ENCODE measurements at places on chromosomes 2 and 18. TPM values are rescaled to one million over a fixed set of nuclear protein-coding genes. Genes with fewer than 3 reads are reported as not detected.

TTR gene
- total RNA-seq, result 159 TPM

LDLRAD4 gene
- 51.0 TPM for total RNA-seq

TPO gene
- total RNA-seq, result 0.75 TPM

RASGRP3 gene
- total RNA-seq, result 7.4 TPM

ANKRD12 gene
- total RNA-seq, result 62.8 TPM

CAPN14 gene
- 0.14 TPM for total RNA-seq

THAP4 gene
- 53.8 TPM for total RNA-seq

IL1F10 gene
- not detected for total RNA-seq

C2orf15 gene
- total RNA-seq, result 5.8 TPM

GRHL1 gene
- total RNA-seq, result 7.2 TPM

GRCh38 chr2:18498531-18498930 is 61.9 kb downstream of the RDH14 start:
- no peak for DNase-seq

- DNase-seq, result peak; percentile 67
These were observed 147.0 kb upstream of the PELI1 start for GRCh38 chr2:64291181-64291580.

- DNase-seq, result no peak
These were observed 53.8 kb downstream of the CYP27C1 start for GRCh38 chr2:127166231-127166860.

DNA sequence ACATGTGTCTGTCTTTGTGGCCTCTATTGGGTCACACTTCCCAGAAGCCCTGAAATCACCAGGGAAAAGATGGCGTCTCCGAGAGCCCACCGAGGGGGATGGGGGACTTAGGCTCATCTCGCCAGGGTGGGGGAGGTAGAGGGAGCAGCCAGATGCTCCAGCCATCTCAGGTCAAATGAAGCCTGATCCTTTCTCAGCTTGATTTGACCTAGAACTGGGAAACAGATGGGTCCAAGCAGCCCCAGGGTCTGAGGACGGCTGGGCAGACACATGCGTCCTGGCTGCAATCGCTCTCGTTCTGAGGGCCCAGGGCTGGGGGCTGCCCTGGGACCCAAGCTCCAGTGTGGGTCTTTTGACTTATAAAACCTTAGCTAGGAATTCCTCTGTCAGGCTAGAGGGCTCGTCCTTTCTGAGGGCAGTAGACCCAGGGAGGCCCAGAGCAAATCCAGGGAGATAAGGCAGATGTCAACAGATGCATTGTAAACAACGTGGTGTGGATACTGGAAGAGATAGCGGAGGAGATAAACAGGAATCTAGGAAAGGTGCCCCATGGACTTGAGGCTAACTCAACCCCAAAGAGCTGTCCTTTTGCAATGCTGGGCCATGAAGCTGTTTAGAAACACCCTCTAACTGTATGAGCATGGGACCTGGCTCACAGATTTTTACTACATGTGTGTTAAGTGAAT is 127.7 kb downstream of the MYCN start:
- DNase-seq, result no peak

DNA sequence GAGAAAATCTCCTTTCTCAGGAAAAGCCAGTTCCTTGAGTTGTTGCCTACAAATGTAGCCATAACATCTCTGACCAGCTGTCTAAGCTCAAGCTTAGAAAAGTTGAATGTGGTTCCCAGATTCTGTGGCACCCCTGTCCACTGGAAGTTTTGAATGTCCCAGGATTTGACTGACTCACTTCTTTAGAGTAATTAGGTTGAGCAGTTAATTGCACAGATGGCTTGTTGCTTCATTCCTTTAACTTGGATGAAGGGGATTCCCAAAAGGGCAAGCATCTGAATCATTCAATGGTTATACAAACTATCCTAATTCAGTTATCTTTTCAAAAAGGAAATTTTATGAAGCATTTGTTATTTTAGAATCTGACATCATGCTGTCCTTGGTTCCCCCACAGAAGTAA is 374.7 kb downstream of the LNPK start:
- no peak for DNase-seq

- no peak for DNase-seq
These were observed 1062.7 kb downstream of the DSC3 start for GRCh38 chr18:29979881-29980280.

DNA sequence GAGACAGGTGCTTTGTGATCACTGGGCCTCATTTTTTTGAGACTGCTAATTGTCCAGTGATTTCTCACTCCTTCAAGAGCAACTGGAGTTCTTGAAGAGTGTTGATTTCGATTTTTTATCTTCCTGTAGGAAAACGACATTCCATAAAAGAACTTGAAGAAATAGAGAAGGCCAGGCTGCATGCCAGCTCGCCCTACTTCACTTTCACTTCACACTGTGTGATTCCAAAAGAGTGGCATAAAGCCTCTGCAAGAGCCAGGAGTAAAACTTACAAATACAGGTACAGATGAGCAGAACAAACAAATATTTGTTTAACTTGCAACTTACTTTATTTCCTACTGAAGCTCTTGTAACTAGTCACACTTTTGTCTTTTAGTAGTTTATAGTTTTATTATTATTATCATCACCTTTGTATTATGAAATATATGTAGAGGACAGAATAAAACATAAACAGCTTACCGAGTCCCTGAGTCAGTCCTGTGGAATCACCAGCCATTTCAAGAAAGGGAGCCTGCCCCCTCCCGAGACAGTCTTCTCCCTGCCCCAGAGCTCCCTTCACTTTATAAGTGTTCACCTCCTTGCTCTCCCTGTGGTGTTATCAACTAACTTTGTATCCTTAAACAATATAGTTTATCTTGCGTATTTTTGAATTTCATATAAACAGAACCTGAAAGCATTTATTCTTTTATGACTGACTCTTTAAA is 8.7 kb downstream of the FAM228A start:
- DNase-seq, result no peak

DNA sequence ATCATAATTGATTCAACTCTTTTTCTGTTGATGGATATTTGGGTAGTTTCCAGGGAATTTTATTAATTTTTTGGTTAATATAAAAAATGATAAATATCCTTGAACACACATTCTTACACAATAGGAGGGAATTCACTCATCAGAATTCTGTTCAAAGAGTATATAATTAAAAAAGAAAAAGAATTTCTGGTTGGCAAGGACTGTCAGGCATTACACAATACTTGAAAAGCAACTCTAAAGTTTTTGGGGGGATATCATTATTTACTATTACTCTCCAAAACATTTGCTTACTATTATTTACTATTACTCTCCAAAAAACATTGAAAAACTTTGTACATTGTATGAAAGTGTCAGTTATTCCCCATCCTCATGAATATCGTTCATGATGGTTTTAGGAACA is 38.0 kb downstream of the G6PC2 start:
- no peak for DNase-seq

DNA sequence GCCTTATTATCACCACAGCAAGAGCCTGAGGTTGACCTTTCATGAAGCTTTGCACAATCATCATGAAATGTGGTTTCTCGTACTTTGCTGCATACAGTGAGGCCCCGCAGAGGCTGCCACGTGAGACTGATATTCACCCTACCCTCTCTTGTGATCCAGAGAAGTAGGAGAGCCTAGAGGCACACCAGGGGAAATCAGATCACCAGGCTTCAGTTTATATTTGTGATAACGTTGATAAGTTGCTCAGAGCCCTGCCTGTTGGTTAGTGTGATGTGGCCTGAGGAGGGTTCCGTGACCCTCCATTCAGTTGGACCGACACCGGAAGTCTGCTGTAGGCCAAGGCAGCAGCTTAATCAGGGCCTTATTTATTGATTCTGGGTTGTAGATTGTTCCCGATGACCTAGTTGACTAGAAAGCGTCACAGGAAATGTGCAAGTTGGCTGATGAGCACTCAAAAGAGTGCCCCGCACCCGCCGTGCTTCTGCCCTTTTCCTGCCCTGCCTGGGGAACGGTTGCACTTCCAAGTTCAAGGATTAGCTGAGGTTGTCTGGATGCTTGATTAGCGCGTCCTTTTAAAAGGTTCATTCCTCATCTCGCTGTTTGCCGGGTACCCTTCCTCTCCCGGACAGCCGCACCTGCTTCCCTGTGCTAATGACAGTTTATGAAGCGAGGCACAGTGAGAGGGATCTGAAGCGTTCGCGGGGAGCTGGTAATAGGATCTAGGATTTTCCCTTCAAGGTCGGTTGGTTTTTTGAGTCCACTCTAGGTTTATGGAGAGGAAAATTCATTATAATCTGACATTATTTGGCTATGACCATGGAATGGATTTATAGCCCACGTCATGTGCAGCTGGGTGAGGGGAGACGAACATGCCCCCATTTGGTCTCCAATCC is 146.4 kb downstream of the SH3RF3 start:
- DNase-seq, result no peak

GRCh38 chr18:68854786-68855391 is 57.0 kb downstream of the CCDC102B start:
- no peak for DNase-seq

- no peak for DNase-seq
These were observed 329.6 kb upstream of the MAP2 start for GRCh38 chr2:209094221-209094620.

DNA sequence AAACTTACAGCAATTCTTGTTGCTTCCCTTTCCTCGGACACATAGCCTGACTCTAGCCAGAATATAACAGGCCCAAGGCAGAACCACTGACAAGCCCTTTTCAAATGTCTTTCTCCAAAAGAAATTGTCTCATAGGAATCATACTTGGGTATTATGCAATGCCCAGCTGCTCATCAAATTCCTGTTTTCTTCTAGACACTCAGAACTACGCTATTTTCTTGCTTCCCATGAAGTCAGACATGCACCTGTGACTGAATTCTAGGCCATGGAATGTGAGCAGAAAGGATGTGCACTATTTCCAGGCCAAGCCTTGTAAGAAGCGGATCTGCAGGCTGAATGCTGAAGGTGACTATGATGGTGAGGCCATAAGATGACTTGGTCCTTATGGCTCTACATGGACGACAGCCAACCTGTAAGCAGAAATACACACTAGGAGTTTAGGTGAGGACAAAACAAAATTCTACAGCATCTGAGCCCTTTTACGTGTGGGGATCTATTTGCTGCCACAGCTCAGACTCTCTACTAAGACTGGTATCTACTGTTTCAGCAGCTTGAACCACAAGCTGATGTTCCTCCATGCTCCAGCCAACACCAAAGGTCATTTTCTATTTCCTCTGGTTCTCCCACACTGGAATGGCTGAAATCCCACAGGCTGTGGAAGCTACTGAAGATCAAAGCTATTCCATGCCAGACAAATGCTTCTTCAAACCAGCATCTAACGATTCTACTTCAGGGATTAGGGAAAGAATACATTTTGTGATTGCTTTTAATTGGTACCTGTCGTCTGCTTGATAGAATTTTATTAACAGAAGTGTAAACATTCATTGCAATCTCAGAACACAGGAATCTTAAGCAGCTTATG is 378.7 kb downstream of the RBM43 start:
- DNase-seq, result no peak

- DNase-seq, result no peak
These were observed 310.8 kb downstream of the GALR1 start for GRCh38 chr18:77560341-77560992.

DNA sequence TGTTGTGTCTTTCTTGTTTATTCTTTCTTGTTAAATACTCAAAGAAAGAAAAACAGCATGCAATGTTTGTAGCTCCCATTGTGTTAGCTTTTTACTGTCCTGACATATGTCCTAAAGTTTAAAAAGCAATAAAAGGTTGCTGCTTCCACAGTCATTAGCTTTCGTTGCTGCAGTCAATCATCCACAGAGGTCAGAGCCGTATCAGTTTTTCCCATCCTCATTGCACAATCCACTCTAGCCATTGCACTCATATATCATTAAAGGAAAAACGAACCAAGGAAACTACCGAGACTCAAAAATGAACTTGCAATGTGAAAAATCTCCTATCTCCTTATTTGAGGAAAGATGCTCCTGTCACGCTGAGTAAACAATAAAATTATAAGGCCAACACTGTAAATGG is 954.1 kb downstream of the DPP10 start:
- DNase-seq, result no peak

DNA sequence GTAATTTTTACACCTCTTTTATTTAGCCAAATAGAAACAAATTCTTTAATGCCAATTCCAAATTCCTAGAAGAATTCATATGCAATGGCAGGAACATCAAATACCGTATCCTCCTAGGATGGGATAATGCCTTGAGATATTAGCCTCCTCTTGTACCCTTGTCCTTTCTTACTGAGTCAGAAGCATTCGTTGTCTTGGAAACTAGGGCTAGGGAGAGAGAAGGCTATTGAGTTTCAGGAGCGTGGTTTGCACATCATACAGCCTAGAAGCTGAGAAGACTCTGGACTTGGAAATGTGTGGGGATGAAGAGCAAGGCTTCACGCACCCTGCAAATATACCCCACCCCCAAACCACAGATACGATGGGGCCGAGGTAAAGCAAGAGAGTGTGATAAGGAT is 300.7 kb downstream of the SP3 start:
- no peak for DNase-seq

GRCh38 chr18:3499501-3499900 is 49.5 kb downstream of the TGIF1 start:
- DNase-seq, result no peak

GRCh38 chr2:98828793-98829371 is 98.0 kb upstream of the MGAT4A start:
- no peak for DNase-seq

- no peak for DNase-seq
These were observed 923.4 kb downstream of the SOCS6 start for GRCh38 chr18:71212222-71212621.

DNA sequence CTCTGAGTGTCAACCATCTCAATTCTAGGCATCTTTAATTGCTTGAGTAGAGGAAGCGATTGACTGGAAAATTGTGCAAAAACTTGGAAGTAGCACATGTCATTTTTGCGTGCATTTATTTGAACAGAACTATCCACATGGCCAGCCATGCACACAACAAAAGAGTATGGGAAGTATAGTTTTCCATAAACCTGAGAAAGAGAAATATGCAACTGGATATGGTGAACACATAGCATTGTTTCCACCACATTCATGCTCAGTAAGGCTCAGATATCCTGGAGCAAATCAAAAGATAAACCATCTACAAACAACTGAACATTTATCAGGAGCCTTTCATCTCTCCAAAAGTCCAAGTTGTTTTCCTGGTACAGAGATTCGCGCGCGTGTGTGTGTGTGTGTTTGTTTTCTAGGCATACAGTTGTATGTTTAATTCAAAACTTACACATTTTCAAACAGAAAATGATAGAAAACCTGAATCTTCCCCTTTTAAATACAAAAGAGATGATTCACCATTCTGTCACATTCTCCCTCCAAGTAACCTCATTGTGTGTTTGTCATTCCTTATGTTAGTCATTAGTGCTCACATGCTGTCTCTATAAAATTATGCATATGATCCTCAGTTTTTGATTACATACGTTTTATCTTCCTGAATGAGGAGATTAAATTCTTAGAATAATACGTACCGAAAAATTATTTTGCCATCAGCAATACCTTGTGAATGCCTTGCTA is 780.4 kb upstream of the NRXN1 start:
- no peak for DNase-seq

Data from mucosa of gallbladder (tissue), 1 donor.